ENCODE measurements at places on chromosomes 13 and 19. TPM values are rescaled to one million over a fixed set of nuclear protein-coding genes. Genes with fewer than 3 reads are reported as not detected.
A peak's percentile ranks its signal among the peaks of the same experiment; 100 is the strongest.

- DNase-seq: peak; percentile 89
- peak overlapping the region; percentile 32 for H3K4me3 ChIP-seq
- H3K27ac ChIP-seq: peak overlapping the region; percentile 77
- H3K4me1 ChIP-seq: no peaks in the 10 kb centered on the region
- H3K27me3 ChIP-seq: no peaks in the 10 kb centered on the region
Observed at GRCh38 chr13:110123041-110123809, 183.7 kb downstream of the COL4A1 start.

ZNF729 gene
- total RNA-seq: 0.73 TPM

- H3K4me1 ChIP-seq: peaks cover 4% of the 10 kb centered on the region
- DNase-seq: no peak
- no peaks in the 10 kb centered on the region for H3K27me3 ChIP-seq
Observed at GRCh38 chr13:51811920-51812451, 8.0 kb upstream of the DHRS12 start.

DNA sequence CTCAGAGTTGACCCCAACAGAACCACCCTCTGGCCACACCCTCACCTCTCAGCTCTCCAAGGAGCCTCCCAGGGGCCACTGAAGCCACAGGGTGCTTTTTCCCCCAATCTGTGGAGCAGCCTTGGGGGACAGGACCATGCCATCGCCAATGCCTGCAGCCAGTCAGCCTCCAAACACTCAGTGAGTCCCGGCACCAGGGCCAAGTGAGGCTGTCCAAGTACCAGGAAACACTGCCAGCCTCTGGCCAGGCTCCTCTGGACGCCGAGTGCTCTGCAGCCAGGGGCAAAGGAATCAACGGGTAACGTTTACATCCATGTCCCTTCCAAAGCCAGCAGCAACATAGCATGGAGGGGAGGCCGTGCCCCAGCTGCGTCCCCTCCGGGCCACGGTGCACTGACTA lies 9.5 kb upstream of the COMP start:
- H3K27me3 ChIP-seq: no peaks in the 10 kb centered on the region
- H3K27ac ChIP-seq: no peak overlapping the region
- H3K36me3 ChIP-seq: no peaks in the 10 kb centered on the region
- no peak for DNase-seq
- no peak overlapping the region for H3K4me3 ChIP-seq

PRR20B gene
- total RNA-seq: not detected

- no peak overlapping the region for H3K4me3 ChIP-seq
- peak; percentile 69 for DNase-seq
- no peaks in the 10 kb centered on the region for H3K36me3 ChIP-seq
- H3K27ac ChIP-seq: no peak overlapping the region
Observed at GRCh38 chr19:32339988-32340874, 5.2 kb upstream of the ZNF507 start.

F10 gene
- total RNA-seq: 5.1 TPM

THSD8 gene
- total RNA-seq: not detected

PRR19 gene
- total RNA-seq: 0.48 TPM

GRCh38 chr13:75656425-75656989 lies 20.4 kb downstream of the LMO7 start:
- H3K27me3 ChIP-seq: no peaks in the 10 kb centered on the region
- H3K4me3 ChIP-seq: no peak overlapping the region
- H3K27ac ChIP-seq: no peak overlapping the region
- no peak for DNase-seq

DNA sequence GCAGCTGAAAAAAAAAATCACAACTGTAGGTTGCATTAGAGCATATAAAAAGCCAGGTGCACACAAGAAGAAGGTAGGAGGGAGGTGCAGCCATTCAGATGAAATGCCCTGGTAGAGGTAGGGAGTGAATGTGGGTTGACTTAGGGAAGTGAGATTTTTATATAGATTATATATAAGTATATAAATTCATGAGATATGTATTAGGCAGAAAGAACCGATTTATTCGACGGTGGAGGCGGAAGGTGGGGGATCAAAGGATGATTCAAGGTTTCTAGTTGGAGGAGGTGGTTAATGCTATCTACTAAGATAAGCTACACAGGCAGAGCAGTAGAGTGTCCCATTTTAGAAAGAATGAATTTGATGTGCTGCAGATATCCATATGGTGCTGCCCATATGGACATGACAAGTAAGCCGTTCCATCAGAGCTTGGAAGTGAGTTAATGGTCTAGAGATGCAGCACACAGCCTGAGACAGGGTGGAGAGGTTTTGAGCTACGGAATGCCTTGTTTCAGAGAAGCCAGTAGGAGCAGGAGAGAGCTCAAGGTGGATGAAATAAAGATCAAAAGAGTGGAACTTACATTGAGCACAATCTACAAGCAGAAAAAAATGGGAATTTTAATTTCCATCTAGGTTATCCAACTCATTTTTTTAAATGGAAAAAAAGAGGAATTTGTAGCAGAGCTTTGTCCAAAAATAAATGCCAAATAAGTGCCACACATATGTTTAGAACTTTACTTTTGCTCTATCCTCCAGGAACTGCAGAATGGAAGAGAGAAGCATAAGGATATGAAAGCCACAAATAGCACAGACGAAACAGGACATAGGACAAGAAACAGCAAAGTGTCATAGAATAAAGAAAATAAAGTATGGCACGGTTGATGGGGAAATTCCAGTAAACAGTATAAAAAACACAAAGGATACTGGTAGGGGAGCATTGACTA lies 177.3 kb downstream of the PCDH9 start:
- H3K36me3 ChIP-seq: no peaks in the 10 kb centered on the region
- H3K4me1 ChIP-seq: no peaks in the 10 kb centered on the region
- H3K27me3 ChIP-seq: no peaks in the 10 kb centered on the region
- H3K4me3 ChIP-seq: no peak overlapping the region

DNA sequence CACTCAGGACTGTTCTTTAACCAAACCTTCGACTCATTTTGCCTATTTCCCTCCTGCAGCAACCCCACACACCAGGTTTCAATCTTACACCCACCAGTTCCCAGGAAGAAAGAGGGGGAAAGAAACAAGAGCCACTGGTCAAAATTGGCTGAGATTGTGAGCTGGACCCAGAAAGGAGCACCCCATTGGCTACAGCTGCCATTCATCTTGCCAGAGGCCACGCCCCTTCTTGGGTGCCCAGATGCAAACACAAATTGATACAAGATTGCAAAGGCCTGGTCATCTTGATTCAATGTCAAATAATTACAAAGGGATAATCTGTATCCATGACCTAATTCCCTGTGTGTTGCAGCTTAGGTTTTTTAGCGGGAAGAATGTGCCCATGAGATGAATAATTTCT lies 258.4 kb downstream of the LIG4 start:
- H3K27ac ChIP-seq: no peak overlapping the region
- H3K27me3 ChIP-seq: no peaks in the 10 kb centered on the region
- H3K36me3 ChIP-seq: no peaks in the 10 kb centered on the region
- H3K4me1 ChIP-seq: no peaks in the 10 kb centered on the region

- DNase-seq: no peak
- no peaks in the 10 kb centered on the region for H3K27me3 ChIP-seq
- H3K4me1 ChIP-seq: no peaks in the 10 kb centered on the region
- no peak overlapping the region for H3K27ac ChIP-seq
- H3K36me3 ChIP-seq: no peaks in the 10 kb centered on the region
Observed at GRCh38 chr19:46886546-46887239, 25.9 kb downstream of the ARHGAP35 start.

- no peaks in the 10 kb centered on the region for H3K4me1 ChIP-seq
- no peaks in the 10 kb centered on the region for H3K27me3 ChIP-seq
- H3K4me3 ChIP-seq: peak overlapping the region; percentile 57
- no peaks in the 10 kb centered on the region for H3K36me3 ChIP-seq
- H3K27ac ChIP-seq: peak overlapping the region; percentile 81
- DNase-seq: no peak
Observed at GRCh38 chr13:30572859-30573275, 44.9 kb upstream of the USPL1 start.

DNA sequence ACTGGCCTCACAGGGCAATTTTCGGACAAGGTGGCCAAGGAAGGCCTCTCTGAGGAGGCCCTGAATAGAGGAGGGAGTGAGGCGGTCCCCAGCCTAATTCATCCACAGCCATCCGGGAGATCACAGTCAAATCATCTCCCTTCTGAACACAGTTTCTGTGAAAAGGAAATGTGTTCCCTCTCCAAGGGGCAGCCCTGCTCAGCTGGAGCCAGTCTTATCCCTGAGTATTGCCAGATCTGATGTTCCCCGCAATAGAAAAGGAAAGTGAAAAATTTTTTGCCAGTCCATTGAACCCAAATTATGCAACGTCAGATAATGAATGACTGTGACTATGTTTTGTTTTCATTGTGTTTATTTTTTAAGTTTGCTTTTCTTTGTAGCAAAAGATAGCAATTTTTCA lies 125.9 kb downstream of the SIPA1L3 start:
- no peaks in the 10 kb centered on the region for H3K27me3 ChIP-seq
- no peak overlapping the region for H3K4me3 ChIP-seq
- H3K27ac ChIP-seq: no peak overlapping the region
- no peaks in the 10 kb centered on the region for H3K4me1 ChIP-seq
- no peak for DNase-seq

DNA sequence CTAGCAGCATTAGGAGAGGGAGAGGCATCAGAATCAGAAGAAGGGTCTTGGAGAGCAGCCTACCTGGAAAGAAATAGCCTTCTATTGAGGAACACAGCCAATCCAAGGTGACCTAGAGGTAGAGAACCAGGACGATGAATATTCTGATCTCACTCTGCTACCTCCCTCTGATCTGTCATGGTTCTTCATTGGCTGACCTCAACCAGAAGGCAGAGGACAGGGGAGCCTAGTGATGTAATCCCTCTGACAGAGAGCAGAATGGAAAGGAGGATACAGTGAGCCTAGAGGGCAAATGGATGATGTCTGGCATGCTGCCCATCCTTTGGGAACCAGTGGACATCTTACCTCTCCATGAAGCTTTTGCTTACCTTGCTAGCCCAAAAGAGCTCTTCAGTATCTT lies 3.6 kb downstream of the ZNF507 start:
- no peak overlapping the region for H3K27ac ChIP-seq
- no peaks in the 10 kb centered on the region for H3K36me3 ChIP-seq
- H3K27me3 ChIP-seq: no peaks in the 10 kb centered on the region

- H3K27ac ChIP-seq: no peak overlapping the region
- H3K4me3 ChIP-seq: no peak overlapping the region
- DNase-seq: no peak
- no peaks in the 10 kb centered on the region for H3K36me3 ChIP-seq
- no peaks in the 10 kb centered on the region for H3K4me1 ChIP-seq
- H3K27me3 ChIP-seq: no peaks in the 10 kb centered on the region
Observed at GRCh38 chr19:55753401-55753800, 5.5 kb upstream of the RFPL4A start.

ZNF813 gene
- 3.3 TPM for total RNA-seq

DNA sequence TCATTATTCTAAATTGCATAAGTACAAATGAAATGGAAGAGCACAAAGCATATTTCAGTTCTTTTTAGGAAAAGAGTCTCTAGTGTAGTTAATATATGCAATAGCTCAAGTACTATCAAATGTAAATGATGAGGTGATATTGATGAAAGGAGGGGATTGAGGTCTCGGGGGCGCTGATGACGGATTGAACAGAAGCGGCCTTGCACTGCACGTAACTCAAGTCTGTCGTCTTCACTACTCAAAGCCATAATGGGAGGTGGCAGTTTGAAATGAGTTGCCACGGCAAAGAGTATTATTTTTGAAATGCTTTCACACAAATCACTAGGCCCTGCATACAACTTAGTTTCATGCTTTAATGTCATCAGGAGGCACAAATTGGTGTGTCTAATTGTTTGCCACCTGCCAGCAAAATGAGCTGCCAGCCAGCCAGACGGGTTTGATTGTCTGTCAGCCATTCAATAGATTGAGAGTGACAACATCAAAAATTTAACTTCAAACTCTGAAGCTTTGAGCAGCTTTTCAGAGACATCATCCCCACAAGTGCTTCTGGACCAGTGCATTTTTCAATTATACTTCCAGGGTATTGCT lies 256.6 kb downstream of the NBEA start:
- H3K27ac ChIP-seq: no peak overlapping the region
- no peak for DNase-seq
- H3K4me1 ChIP-seq: no peaks in the 10 kb centered on the region
- H3K27me3 ChIP-seq: no peaks in the 10 kb centered on the region

DNA sequence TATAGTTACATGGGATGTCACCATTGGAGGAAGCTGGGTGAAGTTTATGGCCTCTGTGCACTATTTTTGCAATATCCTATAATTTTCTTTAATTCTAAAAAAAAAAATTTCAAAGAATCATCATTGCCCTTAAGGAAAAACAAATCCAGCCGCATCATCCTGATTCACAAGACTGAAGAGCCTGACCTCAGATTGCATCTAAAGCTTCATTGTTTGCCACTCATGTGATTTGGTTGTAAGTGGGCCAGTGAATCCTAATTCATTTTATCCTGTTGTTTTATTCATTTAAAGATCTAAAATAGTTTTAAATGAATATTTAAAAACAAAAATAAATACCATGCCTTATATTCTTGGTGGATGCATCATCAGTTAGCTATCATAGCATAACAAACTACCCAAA lies 504.5 kb downstream of the TBC1D4 start:
- no peak overlapping the region for H3K27ac ChIP-seq
- no peak for DNase-seq
- H3K4me1 ChIP-seq: no peaks in the 10 kb centered on the region
- no peaks in the 10 kb centered on the region for H3K36me3 ChIP-seq
- no peak overlapping the region for H3K4me3 ChIP-seq

ASF1B gene
- 1.2 TPM for total RNA-seq

DNA sequence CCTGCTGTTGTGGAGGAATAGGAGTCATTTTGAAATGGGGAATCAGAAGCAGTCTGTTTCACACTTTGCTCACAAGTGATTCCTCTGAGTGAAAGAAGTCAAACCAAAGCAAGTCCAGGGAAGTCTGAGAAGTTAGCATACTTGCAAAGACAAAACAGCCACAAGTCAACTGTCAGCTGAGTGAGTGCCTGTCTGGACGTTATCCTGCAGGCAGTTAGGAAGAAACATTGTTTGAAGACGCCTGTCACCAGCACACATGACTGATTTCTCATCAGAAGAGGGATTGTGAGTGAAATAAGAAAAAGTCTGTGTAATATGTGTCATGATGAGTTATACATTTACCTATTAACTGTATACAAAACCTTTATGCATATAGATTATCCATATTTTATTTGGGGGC lies 153.5 kb downstream of the KCNRG start:
- H3K36me3 ChIP-seq: no peaks in the 10 kb centered on the region
- no peaks in the 10 kb centered on the region for H3K27me3 ChIP-seq
- H3K4me3 ChIP-seq: no peak overlapping the region

- no peaks in the 10 kb centered on the region for H3K27me3 ChIP-seq
- no peaks in the 10 kb centered on the region for H3K4me1 ChIP-seq
- no peak for DNase-seq
- H3K27ac ChIP-seq: no peak overlapping the region
- H3K36me3 ChIP-seq: no peaks in the 10 kb centered on the region
- H3K4me3 ChIP-seq: peak overlapping the region; percentile 16
Observed at GRCh38 chr19:8552810-8553209, 24.4 kb downstream of the MYO1F start.

GRCh38 chr19:35525873-35526272 lies 2.2 kb downstream of the SBSN start:
- DNase-seq: no peak
- H3K27ac ChIP-seq: no peak overlapping the region
- no peaks in the 10 kb centered on the region for H3K27me3 ChIP-seq
- no peak overlapping the region for H3K4me3 ChIP-seq
- no peaks in the 10 kb centered on the region for H3K4me1 ChIP-seq

SULT2B1 gene
- total RNA-seq: not detected

PINLYP gene
- total RNA-seq: 12.5 TPM

CNN1 gene
- total RNA-seq: 106 TPM
